ENCODE measurements at places on chromosomes 7 and 10. TPM values are rescaled to one million over a fixed set of nuclear protein-coding genes. Genes with fewer than 3 reads are reported as not detected.

The PAX4 gene
- total RNA-seq = not detected

The UCMA gene
- not detected for total RNA-seq

DNA sequence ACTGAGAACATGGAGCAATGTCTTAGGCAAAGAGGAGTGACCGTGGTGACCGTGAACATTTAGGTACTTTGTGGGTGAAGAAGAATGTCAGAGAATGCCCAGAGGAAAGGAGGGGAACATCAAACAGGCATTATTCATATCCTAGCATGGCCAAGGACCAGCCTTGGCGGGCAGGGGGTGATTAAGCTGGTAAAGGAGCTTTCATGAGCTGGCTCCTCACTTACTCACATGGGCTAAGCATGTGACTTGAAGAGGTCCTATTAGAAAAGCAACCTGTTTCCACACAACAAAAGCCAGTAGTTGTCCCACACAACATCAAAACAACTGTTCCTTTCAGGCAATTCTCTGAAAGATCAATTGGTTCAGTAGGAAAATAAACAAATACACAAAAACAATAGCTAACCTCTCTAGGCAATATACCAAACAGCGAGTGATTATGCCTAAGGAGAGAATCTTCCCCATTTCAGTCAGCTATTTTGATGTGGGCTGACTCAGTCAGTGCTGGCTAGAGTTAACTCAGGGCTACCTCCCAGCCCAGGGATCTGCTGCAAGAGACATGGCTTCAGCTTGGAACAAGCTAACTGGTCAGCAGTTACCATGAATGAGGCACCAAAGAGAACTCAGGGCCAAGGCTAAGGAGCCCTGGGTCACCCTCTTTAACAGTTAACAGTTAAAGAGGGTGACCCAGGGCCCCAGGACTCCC is 283.5 kb downstream of the ARHGAP12 start:
- no peak overlapping the region for H3K27ac ChIP-seq
- H3K36me3 ChIP-seq = no peaks in the 10 kb centered on the region
- DNase-seq = no peak
- no peaks in the 10 kb centered on the region for H3K4me1 ChIP-seq

DNA sequence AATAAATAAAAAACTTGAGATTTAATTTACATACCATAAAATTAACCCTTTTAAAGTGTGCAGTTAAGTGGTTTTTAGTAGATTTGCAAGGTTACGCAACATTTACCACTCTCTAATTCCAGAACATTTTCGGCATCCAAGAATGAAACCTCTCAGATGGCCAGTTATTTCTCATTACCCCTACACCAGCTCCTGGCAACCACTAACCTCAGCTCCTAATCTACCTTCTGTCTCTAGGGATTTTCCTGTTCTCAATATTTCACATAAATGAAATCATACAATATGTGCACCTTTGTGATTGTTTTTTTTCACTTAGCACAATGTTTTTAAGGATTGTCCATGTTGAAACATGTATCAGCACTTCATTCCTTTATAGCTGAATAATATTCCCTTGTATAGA is 45.1 kb downstream of the INPP5F start:
- no peak for DNase-seq
- H3K4me1 ChIP-seq = peaks cover 31% of the 10 kb centered on the region
- H3K27me3 ChIP-seq = no peaks in the 10 kb centered on the region
- no peaks in the 10 kb centered on the region for H3K36me3 ChIP-seq
- no peak overlapping the region for H3K4me3 ChIP-seq
- no peak overlapping the region for H3K27ac ChIP-seq

DNA sequence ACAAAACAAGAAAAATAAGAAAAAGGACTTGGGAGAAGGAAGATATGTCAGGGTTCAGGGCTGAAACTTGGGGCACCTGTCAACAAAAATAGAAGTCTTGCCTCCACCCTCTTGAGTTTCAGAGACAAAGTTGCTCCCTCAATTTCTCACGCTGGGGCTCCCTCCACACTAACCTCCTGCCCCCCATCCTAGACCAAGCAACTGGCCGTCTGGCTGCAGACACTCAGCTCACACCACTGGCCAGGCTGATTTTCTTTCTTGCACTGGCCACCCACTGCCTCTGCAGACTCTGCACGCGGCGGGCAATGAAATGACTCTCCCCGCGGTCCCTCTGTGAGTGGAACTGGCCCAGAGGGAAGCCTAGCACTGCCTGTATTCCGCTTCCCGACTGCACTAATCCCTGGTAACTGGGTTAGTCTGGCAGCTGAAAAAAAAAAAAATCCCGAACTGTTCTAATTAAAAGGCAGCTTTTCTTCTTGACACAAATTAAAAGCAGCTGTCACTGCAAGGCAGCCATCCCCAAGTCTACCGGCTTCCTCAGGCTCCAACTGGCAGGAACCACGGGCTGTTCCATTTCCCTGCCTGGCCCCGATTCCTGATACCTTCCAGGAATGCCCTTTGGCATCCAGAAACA is 83.5 kb downstream of the SPDYE5 start:
- H3K27me3 ChIP-seq = no peaks in the 10 kb centered on the region
- no peak for DNase-seq
- H3K27ac ChIP-seq = no peak overlapping the region
- no peak overlapping the region for H3K4me3 ChIP-seq
- H3K4me1 ChIP-seq = no peaks in the 10 kb centered on the region

DNA sequence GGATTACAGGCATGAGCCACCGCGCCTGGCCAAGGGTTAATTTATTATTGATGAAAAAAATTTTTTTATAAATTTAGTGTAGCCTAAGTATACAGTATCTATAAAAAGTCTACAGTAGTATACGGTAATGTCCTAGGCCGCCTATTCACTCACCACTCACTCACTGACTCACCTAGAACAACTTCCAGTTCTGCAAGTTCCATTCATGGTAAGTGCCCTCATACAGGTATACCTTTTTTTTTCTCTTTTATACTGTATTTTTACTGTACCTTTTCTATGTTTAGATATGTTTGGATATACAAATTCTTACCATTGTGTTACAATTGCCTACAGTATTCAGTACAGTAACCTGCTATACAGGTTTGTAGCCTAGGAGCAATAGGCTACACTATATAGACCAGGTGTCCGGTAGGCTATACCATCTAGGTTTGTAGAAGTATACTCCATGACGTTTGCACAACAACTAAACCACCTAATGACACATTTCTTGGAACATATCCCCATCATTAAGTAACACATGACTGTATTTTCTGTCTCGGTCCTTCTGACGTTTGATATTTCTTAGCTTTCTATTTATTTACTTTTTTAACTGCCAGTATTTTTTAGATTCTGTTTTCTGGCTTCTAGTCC is 23.4 kb downstream of the IRF5 start:
- no peak overlapping the region for H3K4me3 ChIP-seq
- no peaks in the 10 kb centered on the region for H3K27me3 ChIP-seq
- H3K27ac ChIP-seq = no peak overlapping the region
- no peaks in the 10 kb centered on the region for H3K4me1 ChIP-seq
